ENCODE measurements at places on chromosomes 6 and 20.
A peak's percentile ranks its signal among the peaks of the same experiment; 100 is the strongest.

DNA sequence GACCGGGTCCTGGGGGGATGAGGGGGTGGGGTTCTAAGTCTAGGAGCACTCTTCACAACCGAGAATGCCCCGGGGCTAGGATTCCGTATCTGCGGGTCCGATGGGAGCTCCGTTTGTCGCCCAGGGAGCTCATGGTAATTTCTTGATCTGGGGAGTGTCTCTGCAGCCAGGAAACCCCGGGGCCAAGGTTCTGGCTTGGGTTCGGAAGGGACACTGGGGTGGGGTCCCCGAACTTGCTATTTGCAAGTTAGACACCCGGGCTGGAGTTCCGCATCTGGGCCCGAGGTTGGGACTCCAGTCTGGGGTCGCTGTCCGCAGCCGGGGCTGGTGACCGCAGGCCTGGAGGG is 397 bp downstream of the PEDS1 start:
- peak; percentile 60 for DNase-seq

GRCh38 chr6:98836962-98837944 is 2.9 kb downstream of the POU3F2 start:
- no peak for DNase-seq

DNA sequence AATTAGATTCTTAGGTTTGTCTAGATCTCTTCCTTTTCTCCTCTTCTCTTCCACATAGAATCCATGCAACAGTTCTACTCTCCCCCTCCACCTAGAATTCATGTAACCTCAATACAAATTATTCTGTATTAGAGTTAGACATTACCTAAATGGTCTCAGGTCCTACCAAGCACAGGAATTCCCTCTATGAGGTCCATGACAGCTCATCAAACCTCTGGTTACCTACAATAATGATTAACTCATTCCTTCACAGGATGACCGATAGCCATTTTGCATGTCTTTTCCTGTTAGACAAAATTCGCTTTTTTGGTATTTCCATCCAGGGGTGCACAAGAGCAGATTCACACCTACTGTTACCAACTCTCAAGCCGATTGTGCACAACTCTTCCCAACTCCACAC is 27.4 kb upstream of the BMP2 start:
- DNase-seq = no peak

GRCh38 chr6:78559056-78559455 is 308.3 kb upstream of the IRAK1BP1 start:
- DNase-seq = no peak

DNA sequence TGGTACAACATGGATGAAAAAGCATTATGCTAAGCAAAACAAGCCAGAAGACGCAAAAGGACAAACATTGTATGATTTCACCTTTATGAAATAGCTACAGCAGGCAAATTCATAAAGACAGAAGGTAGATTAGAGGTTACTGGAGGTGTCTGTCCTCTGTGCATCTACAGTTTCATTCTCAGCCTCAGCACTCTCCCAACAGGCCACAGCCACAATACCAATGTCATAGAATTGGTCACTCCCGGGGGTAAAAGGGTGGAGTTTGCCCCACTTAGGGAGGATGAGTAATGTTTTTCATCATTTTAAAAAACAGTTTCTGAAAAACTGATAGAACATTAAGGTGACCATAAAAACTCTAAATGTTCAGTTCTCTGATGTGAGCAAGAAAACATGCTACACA is 17.2 kb upstream of the TMX4 start:
- DNase-seq = no peak

GRCh38 chr6:18400831-18401446 is 13.8 kb downstream of the RNF144B start:
- DNase-seq = no peak

- peak; percentile 43 for DNase-seq
Measured at GRCh38 chr6:21915707-21916260, 322.2 kb downstream of the SOX4 start.

DNA sequence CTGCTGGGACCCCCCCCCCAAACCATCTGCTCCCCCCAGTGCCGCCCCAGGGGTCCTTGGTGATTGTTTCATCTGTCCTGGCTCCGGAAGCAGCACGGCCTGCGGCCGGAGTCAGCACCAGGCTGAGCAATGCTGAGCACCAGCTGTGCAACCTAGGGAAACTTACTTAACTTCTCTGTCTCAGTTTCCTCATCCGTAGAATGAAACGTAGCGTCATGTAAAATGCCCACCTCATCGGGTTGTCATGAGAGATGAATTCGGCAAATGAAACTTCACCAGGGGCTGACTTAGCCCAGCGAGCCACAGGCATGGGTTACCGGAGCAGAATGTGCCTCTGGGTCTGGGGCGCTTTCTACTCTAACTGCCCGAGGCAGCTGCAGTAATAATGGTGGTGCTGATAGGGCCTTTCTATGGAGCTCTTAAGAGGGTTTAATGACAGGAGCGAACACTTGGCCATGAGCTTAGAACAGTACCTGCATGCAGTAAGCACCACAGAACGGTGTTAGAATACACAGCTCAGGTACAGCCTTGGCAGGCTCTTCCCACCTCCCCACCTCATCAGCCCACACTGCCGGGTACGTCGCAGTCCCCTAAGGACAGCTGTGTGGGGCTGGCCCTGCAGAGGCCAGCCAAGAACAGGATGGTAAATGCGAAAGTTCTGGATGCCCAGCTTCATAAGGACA is 1.7 kb downstream of the THBS2 start:
- DNase-seq = no peak

DNA sequence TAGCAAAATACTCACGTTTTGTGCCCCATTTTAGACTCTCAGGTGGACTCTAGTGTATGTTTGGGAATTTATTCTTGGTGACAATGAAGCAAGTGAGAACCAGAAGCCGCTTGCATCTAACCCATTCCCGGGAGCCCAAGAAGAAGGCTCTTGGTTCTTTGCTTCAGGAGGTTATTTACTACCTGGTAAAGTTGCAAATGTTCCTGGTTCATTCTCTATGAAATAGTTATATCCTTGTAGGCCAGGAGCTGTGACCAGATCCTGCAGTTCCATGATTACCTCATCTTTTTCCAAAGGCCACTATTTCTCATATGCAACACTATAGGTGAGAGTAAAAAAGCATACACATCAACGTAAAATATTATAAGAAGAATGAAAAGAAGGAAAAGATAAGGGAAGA is 60.9 kb upstream of the FABP7 start:
- DNase-seq = no peak

DNA sequence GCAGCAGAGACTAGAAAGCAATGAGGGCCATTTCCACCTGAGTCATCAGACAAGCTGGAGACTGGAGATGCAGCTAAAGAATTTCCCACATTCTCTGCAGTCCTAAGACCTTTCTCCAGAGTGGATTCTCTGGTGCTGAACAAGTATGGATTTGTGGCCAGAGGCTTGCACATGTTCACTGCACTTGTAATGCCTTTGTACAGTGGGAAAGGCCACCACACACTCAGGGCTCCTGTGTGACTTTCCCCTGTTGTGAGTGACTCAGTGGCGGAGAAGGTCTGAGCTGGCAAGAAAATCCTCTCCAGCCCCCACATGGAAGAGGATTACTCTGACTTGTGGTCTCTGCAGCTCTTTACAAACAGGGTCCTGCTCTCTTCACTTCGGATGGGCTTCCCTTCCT is 192.3 kb downstream of the C6orf118 start:
- DNase-seq = no peak

- peak; percentile 75 for DNase-seq
Measured at GRCh38 chr6:139028658-139029469, at the start of gene ABRACL. TSS of gene ABRACL (plus strand) at chr6:139028745. CDS start at chr6:139034161, 5,416 bp downstream.

GRCh38 chr6:156970595-156971112 is 193.5 kb downstream of the ARID1B start:
- DNase-seq = no peak

GRCh38 chr20:32918296-32918695 is 59.6 kb downstream of the EFCAB8 start:
- no peak for DNase-seq

- no peak for DNase-seq
Measured at GRCh38 chr6:127816643-127817042, 84.2 kb downstream of the THEMIS start.

- DNase-seq = no peak
Measured at GRCh38 chr20:38543014-38543906, 37.7 kb upstream of the ADIG start.

- DNase-seq = peak; percentile 95
Measured at GRCh38 chr6:81696524-81696923, 56.0 kb downstream of the TENT5A start.

DNA sequence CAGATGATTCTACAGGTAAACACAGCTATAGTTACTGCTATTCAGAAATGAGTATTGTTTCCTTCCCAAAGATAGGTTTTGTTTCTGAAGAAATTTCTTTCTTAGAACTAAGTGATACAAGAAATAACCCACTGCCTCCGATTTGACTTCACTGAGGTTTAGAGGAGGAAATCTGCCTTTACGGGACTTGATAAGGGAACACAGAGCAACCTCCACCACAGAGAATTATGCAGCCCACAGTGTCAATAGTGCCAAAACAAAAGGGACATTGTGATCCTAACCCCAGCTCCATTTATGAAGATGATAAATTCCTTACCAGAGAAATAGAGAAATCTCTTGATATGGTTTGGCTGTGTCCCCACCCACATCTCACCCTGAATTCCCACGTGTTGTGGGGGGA is 164.6 kb downstream of the ZNF217 start:
- DNase-seq = no peak

DNA sequence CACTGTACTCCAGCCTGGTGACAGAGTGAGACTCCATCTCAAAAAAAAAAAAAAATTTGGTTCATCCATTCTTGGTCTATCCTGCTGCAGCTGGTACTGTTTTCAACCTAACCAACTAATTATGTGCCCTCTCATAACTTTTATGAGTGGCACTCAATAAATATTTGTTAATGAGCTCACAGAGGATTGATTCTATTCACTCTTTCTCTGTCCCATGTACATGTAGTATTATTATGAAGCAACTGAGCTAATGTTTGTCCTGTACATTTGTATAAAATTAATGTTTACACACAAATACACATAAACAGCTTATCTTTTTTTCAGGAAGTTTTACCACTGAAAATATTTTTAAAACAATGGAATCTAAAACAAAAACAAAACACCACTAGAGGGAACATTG is 10.1 kb downstream of the RIPOR2 start:
- peak; percentile 47 for DNase-seq

DNA sequence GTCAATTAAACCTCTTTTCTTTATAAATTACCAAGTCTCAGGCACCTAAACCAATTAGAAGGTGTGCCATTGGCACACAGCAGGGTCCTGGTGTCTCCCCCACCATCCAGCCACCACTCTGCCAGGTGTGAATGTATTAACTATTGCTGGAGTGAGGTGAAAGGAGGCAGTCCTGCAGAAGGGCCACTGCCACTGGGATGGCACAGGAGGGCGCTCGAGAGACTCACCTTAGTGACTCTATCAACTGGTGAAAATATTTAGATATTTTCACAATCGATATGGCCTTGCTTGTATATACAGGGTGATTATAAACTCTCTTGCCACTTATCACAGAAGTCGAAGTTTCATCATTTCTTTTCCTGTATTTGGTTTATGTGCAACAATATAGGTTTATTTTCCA is 145.6 kb upstream of the ESR1 start:
- peak; percentile 29 for DNase-seq

GRCh38 chr20:36684747-36685146 is 38.8 kb upstream of the SLA2 start:
- DNase-seq = no peak

- no peak for DNase-seq
Measured at GRCh38 chr6:162181111-162181510, 546.5 kb downstream of the PRKN start.

GRCh38 chr6:2190661-2191389 is 54.6 kb downstream of the GMDS start:
- DNase-seq = no peak

DNA sequence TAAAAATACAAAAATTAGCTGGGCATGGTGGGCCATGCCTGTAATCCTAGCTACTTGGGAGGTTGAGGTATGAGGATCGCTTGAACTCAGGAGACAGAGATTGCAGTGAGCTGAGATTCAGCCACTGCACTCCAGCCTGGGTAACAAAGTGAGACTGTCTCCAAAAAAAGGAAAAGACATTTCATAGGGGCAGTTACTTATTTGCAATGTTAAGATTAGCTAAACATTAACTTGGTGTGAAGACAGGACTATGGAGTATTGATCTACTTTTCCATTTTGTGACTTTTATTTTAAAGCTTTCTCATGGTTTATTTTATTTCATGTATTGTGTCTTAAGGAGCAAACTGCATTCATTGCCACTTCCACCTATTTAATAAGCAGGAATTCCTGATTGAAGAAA is 153.0 kb downstream of the UTRN start:
- no peak for DNase-seq

DNA sequence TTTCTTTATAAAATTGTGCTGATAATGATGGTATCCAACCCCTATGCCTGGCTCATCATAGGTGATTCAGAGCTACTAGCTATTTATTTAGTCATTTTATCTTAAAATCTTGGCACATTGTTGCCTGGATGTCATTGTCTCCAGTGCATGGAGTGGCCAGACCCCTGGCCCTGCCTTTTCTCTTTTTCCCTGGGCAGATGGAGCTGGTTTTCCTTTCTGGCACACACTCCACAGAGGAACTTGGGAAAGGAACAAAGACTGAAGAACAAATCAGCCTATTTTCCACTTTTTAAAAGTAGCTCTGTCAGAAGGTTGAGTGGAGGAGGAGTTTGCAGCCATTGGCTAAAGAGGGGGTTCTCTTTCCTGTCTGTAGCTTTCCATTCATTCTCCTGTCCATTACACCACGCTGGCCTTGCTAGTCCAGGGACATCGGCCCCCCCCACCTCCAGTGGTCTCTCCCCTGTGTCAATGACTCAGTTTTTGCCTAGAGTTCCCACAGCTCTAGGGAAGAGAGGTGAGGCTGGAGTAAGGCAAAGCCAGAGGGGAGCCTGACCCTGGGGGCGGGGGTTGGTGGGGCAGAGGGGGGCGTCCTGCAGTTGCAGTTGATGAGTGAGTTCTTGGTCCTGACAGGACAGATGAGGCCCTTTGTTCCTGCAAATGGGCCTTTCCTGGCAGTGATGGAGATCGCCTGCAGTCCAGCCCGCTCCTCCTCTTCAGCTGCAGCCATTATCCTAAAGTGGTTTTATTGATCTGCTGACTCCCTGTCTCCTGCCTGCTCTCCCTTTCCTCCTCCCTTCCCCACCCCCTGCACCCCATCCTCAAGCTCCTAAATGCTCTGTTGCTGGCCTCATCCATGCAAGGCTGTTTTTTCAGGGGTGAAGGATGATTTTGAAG is 774.5 kb downstream of the DHX35 start:
- DNase-seq = no peak

GRCh38 chr6:5081955-5082354 is 3.2 kb upstream of the PPP1R3G start:
- no peak for DNase-seq

- no peak for DNase-seq
Measured at GRCh38 chr6:97456070-97456469, 173.1 kb upstream of the MMS22L start.

- DNase-seq = no peak
Measured at GRCh38 chr20:46626758-46627157, 24.5 kb downstream of the SLC13A3 start.

DNA sequence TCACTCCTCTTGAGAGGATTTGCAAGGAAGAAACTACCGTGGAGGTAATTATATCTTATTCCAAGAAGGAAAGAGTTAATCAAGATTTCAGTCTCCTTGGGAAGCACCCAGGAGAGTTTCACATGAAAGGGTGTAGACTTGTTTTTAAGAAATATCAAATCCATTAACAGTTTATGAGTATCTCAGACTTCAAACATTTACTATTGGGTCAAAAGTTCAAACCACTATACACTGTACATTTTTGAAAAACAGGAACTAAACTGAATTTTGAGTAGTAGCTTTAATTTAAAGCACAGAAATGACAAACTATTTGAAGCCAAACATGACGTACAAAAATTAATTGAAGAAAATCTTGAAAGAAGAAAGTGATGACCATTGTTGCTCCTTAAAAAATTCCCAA is 164.0 kb downstream of the FOXC1 start:
- DNase-seq = no peak
